ENCODE measurements at places on chromosomes 11 and 22.
A peak's percentile ranks its signal among the peaks of the same experiment; 100 is the strongest.

- DNase-seq = no peak
Observed at GRCh38 chr11:15864026-15864805, 492.1 kb downstream of the SOX6 start.

DNA sequence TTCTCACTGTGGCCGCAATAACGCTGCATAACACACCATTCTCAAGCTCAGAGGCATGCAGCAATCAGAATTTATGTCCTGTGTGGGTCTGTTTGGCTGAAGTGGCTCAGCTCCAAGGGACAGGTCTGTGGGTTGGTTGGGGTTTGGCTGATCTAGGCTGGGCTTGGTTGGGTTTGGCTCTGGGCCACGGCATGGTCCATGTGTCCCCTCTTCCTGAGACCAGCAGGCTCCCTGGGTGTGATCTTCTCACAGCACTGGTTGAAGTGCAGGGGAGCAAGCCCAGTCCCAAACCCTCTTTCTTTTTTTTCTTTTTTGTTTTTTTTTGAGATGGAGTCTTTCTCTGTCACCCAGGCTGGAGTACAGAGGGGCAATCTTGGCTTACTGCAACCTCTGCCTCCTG is 25.0 kb downstream of the SMIM38 start:
- DNase-seq = no peak

GRCh38 chr11:59759900-59760299 is 4.7 kb downstream of the STX3 start:
- no peak for DNase-seq

- DNase-seq = peak; percentile 35
Observed at GRCh38 chr11:2205981-2206690, 34.5 kb upstream of the TH start.

DNA sequence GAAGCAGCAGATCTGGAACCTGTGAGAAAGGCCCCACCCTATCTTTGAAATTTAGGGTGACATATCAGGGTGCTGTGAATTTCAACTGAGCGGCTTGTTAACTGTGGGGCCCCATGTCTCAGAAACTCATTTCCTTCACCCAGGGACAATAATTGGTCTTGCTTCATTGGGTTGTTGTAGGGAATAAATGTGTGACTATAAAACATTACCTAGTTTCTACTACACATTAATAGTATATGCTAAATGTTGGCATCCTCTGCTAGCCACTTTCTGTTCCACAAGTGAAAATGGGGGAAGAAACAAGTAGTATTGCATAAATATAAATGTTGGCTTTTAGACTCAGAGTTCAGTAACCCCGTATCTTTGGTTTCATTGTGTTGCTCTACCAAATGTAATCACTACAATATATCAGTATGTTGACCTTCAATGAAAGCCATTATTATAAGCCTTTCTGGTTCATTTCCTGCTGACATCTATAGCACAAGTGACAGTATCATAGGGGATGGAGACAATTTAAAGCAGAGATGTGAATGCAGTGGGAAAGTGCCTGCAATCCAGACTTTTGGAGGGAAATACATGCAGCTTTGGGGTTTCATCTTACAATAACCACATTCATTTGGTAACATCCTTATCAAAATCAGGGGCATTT is 905.5 kb upstream of the RAG2 start:
- no peak for DNase-seq

DNA sequence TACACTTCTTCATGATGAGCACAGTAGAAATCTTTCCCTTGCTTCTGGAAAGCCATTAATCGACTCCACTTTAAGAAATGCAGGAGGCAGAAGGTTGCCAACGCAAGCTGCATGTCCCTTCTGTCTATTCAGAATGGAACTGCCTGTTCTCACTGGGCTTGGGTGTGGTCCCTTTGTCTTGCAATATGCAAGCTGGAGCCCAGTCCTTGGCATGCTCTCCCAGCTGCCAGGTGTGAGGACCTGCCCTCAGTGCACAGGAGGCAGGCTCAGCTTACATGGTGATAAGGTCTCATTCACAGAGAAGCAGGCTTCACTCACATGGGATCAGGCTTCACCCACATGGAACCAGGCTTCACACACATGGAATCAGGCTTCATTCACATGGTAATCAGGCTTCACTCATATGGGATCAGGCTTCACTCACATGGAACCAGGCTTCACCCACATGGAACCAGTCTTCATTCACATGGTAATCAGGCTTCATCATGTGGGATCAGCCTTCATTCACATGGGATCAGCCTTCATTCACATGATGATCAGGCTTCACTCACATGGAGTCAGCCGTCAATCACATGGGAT is 59.2 kb upstream of the USP47 start:
- no peak for DNase-seq

- DNase-seq = no peak
Observed at GRCh38 chr22:22479999-22480532, 28.5 kb downstream of the ZNF280B start.

DNA sequence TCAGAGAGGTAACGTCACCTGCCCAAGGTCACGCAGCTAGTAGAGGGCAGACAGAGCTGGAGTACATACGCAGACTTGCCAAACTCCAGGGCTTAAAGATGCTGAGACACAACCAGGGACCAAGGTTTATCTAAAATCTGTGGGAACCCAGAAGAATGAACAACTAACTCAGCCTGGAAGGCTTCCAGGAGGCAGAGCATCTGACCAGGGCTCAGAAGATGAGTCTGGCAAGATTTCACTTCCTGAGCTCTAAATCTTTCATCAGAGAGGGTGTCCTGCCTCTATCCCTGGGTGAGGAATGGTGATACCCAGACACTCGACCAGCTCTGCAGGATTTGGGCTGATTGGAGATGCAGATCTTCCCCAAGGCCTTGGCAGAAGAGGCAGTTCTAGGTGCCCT is 9.1 kb downstream of the GAL3ST1 start:
- no peak for DNase-seq

- no peak for DNase-seq
Observed at GRCh38 chr11:78032090-78032489, 9.0 kb upstream of the KCTD14 start.

DNA sequence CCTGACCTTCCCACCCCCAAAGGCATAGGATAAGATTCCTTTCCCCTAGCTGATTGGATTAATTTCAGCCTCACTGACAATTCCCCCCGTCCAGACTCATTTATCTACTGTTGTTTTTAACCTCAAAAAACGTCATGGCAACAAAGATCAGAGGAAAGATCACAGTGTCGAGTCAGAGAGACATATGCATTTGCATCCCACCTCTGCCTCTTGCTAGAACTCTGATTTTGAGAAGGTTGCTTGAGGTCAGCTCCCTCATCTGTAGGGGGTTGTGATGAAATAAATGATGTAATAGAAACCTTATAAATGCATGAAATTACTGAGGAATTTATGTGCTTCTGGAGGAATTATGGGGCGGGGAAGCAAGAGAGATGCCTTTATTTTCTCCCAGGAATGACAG is 53.3 kb upstream of the SYN3 start:
- DNase-seq = no peak

GRCh38 chr11:8805296-8805695 is 105.7 kb upstream of the AKIP1 start:
- DNase-seq = no peak

DNA sequence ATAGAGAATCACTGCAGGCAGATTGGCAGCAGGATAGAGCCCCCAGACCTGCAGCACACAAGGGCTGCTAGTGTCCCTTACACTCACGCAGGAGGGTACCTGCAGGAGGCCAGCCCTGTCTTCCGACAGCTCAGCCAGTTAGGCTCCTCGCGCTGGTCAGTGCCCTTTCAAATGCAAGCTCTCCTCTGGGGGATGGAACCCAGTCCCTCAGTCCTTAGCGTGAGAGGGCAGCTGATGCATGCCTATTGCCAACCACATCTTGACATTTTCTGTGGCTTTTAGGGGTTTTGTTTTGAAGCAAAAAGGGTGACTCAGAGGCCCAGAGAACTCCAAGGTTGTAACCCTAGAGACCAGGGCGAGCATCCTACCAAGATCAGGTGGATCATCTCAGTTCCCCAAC is 40.0 kb downstream of the WNT11 start:
- DNase-seq = no peak

- no peak for DNase-seq
Observed at GRCh38 chr11:37115963-37116362, 517.9 kb upstream of the RAG2 start.

DNA sequence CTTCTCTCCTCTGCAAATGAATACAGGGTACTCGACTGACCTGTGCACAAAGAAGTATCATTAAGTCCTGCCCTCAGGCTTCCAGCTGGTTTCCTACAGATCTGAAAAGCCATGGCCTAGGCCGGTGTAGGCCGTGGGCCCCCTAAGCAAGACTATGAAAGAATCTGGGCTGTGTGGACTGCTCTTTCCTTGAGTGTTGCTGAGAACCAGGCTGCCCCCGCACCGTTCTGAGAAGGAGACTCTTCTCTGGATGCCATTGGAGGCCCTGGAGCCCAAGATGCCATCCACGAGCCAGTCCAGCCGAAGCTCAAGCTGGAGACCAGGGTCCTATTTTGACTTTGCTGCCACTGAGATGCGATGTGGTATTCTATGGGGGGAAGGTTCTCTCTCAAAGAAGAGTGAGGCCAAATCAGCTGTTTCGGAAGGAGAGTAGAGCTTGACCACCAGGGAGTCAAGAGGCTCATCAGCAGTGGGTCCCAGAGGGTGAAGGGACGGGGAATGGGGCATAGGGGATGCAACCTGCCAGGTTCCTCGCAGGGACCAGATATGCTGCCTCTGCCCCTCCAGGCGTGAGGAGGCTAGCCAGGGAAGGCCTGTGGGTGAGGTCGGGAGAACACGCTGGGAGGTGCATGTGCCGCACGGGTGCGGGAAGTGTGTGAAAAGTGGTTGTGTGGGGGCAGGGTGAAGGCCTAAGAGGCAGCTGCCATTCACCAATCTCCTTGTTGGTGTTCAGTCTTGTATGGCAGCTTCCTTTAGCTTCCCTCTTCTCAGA is 96.4 kb upstream of the B3GAT1 start:
- peak; percentile 35 for DNase-seq

DNA sequence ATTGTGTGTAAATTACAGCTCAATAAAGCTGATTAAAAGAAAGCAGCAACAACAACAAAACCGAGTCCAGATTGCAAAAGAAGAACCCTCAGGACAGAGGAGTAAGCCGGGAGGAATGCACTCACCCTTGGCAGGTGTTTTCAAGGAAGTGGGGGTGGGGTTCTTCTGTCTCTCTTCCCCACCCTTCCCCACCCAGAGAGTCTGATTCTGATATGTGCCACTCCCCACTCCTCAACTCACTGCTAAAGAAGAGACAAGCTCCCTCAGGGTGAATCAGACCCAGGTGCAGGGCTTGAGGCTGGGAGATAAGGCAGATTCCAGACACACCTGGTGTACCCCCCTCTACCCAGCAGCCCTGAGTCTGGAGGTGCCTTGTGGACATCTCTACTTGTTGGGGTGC is 38.4 kb upstream of the PHF21A start:
- DNase-seq = no peak

- peak; percentile 28 for DNase-seq
Observed at GRCh38 chr22:49208004-49208402, 619.7 kb downstream of the BRD1 start.

DNA sequence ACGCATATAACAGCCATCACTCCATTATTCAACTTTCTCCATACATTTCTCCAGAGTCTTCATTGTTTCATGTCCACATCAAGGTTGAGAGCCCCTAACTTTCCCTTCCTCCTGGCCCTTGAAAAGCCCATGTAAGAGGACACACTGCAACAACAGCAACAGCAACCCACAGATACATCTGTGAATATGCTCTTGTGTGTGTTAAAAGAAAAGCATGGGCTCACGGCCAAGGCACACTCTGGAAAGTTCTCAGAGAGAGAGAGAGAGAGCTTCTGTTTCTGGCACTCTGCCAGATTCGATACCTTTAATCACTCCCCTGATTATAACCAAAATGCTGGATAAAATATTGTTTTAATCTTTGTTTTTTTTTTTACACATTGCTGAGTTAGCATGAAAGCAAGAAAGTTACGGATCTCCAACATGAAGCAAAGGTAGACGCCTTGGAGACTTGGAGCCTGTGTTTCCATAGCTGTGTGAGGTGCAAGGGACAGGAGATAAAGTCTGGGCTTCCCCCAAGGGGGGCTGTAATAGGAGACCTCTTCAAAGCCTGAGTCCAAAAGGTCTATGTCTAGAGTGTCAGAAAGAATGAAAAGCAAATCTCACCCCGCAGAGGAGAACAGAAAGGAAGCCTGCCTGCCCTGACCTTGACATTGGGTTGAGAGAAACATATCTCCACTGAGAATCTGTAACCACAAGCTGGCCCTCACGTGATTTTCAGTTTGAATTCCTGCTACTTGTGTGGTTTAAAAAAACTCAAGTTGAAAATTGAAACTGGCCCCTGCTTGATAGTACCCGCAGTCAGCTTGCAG is 33.7 kb upstream of the MPPED1 start:
- no peak for DNase-seq

- no peak for DNase-seq
Observed at GRCh38 chr11:133778161-133778560, 67.2 kb downstream of the SPATA19 start.

- DNase-seq = no peak
Observed at GRCh38 chr11:8987446-8987845, 16.4 kb downstream of the NRIP3 start.

GRCh38 chr22:37126383-37126782 is 16.9 kb upstream of the TMPRSS6 start:
- DNase-seq = no peak

GRCh38 chr11:128457874-128458273 is 129.5 kb downstream of the ETS1 start:
- no peak for DNase-seq

Data from ureter (tissue), 1 donor.